Spinal cord (tissue), 10 donors: ENCODE measurements at places on chromosomes 16 and 17. TPM values are rescaled to one million over a fixed set of nuclear protein-coding genes. Genes with fewer than 3 reads are reported as not detected.

DNA sequence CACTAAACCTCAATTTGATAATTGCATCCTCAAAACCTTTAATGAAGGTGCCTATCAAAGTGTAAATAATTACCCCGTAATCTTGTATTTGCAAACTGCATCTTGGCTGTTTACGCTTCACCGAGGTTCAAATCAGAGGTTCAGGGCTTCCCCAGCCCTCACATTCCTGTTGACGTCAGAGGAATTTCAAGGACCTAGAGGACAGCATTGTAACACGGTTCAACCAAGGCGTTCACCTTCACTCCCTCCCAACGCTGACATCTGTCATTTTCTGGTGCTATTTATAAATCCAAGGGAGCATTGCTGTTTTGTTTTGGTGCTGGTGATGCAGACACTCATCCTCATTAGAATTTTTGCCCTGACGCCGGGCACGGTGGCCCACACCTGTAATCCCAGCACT, 691.6 kb upstream of the RBFOX1 start:
- no peak overlapping the region for H3K4me3 ChIP-seq
- DNase-seq, result no peak
- no peaks in the 10 kb centered on the region for H3K4me1 ChIP-seq
- H3K36me3 ChIP-seq, result no peaks in the 10 kb centered on the region

DNA sequence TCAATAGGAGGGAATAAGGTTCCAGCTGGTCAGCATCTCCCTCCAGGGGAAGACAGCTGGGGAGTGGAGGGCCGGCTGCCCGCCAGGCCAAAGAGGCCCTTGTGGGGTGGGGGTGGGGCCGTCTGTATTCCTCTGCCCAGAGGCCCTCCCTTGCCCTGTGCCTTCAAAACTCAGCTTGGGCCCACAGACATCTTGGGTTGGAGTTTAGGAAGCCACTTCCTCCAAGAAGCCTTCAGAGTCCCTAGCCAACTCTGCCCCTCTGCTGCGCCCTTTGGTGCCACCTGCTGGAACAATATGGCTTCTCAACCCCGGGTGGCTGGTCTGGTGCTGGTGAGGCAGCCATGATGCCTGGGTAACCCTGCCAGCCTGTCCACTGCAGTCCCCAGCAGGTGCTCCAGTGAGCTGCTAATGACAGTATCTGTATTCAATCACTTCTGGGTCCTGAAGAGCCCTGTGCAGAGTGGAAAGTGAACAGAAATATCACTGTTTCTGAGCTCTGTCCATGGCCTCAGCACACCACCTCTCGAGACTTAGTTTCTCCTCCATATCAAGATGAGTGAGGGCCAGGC, 16.7 kb downstream of the HSD11B2 start:
- no peak for DNase-seq
- no peak overlapping the region for H3K4me3 ChIP-seq
- no peak overlapping the region for H3K27ac ChIP-seq
- H3K4me1 ChIP-seq, result peaks cover 56% of the 10 kb centered on the region
- H3K27me3 ChIP-seq, result no peaks in the 10 kb centered on the region
- H3K36me3 ChIP-seq, result peaks cover 93% of the 10 kb centered on the region

ADAD2 gene
- total RNA-seq, result 0.20 TPM

DNA sequence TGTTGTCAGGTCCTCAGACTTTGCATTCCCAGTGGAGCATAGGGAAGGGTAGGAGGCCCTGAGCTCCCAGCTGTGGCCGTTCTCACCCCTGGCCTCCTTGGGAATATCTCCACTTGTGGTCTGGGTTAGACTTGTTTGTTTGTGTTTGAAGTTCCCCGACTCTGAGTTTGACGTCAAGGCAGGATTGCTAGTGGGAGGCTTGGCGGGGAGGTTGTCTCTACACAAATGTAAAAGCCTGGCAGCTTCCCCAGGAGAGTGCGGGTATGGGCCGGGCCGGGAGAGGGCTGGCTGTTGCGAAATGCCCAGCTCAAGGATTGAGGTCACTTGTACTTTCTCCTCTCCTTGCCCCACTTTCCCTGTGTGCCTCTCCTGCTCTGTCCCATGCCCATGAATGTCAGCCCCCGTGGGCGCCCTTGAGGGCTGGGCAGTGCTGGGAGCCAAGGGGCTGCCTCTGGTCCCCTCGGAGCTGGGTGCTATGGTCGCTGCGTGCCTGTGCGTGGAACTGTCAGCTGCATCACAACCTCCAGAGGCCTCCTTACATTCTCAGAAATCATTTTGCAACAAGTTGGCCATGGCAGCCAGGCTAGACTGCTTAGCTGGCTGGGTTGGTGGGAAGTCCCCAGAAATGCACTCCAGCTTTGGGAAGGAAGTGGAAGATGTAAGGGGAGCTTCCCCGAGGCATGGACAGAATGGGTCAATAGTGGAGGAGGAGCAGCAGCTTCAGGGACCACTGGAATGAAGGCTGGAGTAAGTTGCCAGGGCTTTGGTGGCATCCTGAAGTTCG, 84.3 kb downstream of the KSR1 start:
- H3K27ac ChIP-seq, result peak overlapping the region; percentile 42
- no peaks in the 10 kb centered on the region for H3K36me3 ChIP-seq
- H3K4me1 ChIP-seq, result peaks cover 34% of the 10 kb centered on the region
- no peak overlapping the region for H3K4me3 ChIP-seq
- no peaks in the 10 kb centered on the region for H3K27me3 ChIP-seq
- DNase-seq, result no peak

DVL2 gene
- total RNA-seq, result 31.7 TPM

- no peaks in the 10 kb centered on the region for H3K27me3 ChIP-seq
- no peak overlapping the region for H3K27ac ChIP-seq
Observed at GRCh38 chr17:33015716-33016346, 24.2 kb downstream of the SPACA3 start.

STH gene
- 3.1 TPM for total RNA-seq

GRCh38 chr16:53523971-53524548, 21.1 kb upstream of the AKTIP start:
- no peak for DNase-seq
- H3K4me1 ChIP-seq, result peaks cover 4% of the 10 kb centered on the region
- H3K27ac ChIP-seq, result no peak overlapping the region
- no peaks in the 10 kb centered on the region for H3K27me3 ChIP-seq

GRCh38 chr16:22206842-22207714, 1.0 kb downstream of the EEF2K start:
- DNase-seq, result no peak
- H3K27ac ChIP-seq, result peak overlapping the region; percentile 88
- H3K36me3 ChIP-seq, result no peaks in the 10 kb centered on the region

GRCh38 chr16:87240211-87241136, 76.7 kb downstream of the C16orf95 start:
- H3K27me3 ChIP-seq, result peaks cover 3% of the 10 kb centered on the region
- no peak overlapping the region for H3K4me3 ChIP-seq
- H3K27ac ChIP-seq, result no peak overlapping the region

DNA sequence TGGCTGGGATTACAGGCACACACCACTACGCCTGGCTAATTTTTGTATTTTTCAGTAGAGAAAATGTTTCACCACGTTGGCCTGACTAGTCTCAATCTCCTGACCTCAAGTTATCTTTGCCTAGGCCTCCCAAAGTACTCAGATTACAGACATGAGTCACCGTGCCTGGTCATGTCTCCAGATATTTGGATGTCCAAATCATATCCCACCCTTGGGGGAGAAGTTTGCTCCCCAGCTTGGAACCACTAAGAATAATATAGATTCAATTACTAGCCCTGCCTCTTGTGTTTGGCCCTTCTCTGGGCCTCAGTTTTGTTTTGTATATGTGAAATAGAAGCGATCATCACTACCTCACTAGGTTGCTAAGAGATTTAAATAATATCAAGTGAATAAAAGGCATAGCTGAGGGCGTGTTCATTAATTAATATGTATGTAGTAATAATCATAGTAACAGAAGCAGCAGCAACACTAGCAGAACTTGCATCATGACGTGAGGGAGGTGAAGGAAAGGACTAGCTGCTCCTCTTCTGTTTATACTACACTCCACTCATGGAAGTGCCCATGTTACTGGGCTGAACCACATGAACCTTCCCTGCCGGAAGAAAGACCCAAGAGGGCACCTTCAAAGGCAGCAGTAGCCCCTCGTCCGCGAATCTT, 253.6 kb upstream of the XYLT1 start:
- H3K27ac ChIP-seq, result no peak overlapping the region
- no peaks in the 10 kb centered on the region for H3K27me3 ChIP-seq
- no peaks in the 10 kb centered on the region for H3K4me1 ChIP-seq
- no peaks in the 10 kb centered on the region for H3K36me3 ChIP-seq
- no peak for DNase-seq

GRCh38 chr17:74185571-74186185, 17.8 kb upstream of the RPL38 start:
- H3K27ac ChIP-seq, result no peak overlapping the region
- no peaks in the 10 kb centered on the region for H3K27me3 ChIP-seq
- peaks cover 32% of the 10 kb centered on the region for H3K4me1 ChIP-seq
- H3K4me3 ChIP-seq, result no peak overlapping the region
- H3K36me3 ChIP-seq, result no peaks in the 10 kb centered on the region
- DNase-seq, result no peak

DNA sequence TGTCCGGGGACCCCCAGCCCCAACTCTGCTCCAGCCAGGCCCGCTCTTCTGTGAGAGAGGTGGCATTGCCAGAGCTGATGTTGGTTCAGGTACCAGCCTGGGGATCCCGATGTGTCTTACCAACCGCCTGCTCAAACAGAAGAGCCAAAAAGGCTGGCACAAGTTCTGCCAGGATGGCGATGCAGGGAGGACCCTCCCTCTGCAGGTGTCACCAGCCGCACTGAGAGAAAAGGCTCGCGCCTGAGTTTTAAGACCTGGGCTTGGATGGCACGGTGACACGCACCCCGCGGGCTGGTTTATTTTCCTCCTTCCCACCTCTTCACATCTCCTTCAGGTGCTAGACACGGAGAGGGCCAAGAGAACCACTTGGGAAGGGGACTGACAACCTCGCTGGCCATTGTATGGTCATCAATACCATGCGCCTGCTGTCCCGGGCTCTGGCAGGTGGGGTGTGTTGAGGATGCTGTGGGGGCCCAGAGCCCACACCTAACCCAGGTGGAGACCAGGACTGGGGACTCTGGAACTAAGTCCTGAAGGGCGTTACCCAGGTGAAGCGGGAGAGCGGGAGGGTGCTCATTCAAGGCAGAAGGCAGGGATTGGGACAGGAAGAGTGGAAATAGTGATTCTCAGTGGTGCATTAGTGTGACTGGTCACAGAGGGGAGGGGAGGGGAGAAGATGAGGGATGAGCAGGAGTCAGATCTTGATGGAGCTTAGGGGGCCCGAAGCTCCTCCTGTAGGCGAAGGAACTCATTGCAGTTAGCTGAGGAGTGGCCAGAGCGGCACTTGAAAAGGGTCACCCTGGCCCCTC, 16.3 kb downstream of the FOXJ1 start:
- H3K36me3 ChIP-seq, result no peaks in the 10 kb centered on the region
- no peak overlapping the region for H3K27ac ChIP-seq
- peaks cover 23% of the 10 kb centered on the region for H3K4me1 ChIP-seq
- no peaks in the 10 kb centered on the region for H3K27me3 ChIP-seq

SGCA gene
- 0.72 TPM for total RNA-seq

GRCh38 chr17:7840875-7841274, 6.9 kb downstream of the KDM6B start:
- peak overlapping the region; percentile 92 for H3K4me3 ChIP-seq
- H3K4me1 ChIP-seq, result peaks cover 74% of the 10 kb centered on the region
- H3K27ac ChIP-seq, result peak overlapping the region; percentile 98
- peaks cover 16% of the 10 kb centered on the region for H3K36me3 ChIP-seq
- no peaks in the 10 kb centered on the region for H3K27me3 ChIP-seq

DNA sequence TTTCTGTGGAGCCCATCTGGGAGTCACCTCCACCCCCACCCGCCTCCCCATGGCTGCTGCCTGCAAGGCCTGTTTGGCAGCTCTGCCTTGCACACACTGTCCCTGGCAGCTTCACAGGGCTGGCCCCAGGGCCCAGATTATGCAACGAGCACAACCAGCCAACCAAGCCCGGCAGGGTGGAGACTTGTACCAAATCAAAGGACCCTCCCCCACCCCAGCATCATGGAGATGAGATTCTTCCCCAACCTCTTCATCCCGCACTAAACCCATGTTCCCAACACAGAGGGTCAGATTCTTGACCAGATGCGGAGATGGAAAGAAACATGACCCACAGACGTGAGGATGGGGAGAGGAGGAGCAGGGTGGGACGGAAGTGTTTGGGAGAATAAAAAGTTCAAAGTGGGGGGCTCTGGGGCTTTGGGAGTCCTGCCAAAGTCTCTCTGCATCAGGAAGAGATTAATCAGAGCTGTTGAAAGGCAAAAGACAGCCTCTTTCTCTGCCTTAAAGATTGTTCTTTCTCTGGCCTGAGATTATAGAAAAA, 3.8 kb downstream of the SMARCD2 start:
- H3K36me3 ChIP-seq, result peaks cover 47% of the 10 kb centered on the region
- peaks cover 69% of the 10 kb centered on the region for H3K4me1 ChIP-seq

- no peak overlapping the region for H3K27ac ChIP-seq
- H3K4me1 ChIP-seq, result peaks cover 4% of the 10 kb centered on the region
- no peak for DNase-seq
- H3K4me3 ChIP-seq, result no peak overlapping the region
Observed at GRCh38 chr17:74799097-74799496, 23.0 kb upstream of the NAT9 start.

GRCh38 chr16:8047736-8048135, 542.6 kb downstream of the TMEM114 start:
- no peak overlapping the region for H3K27ac ChIP-seq
- peak; percentile 75 for DNase-seq
- H3K27me3 ChIP-seq, result no peaks in the 10 kb centered on the region

- no peaks in the 10 kb centered on the region for H3K27me3 ChIP-seq
- H3K4me3 ChIP-seq, result no peak overlapping the region
- H3K36me3 ChIP-seq, result no peaks in the 10 kb centered on the region
- H3K27ac ChIP-seq, result no peak overlapping the region
- DNase-seq, result no peak
Observed at GRCh38 chr17:7340179-7340578, 3.9 kb downstream of the ACAP1 start.

FAM20A gene
- total RNA-seq, result 13.1 TPM

DNA sequence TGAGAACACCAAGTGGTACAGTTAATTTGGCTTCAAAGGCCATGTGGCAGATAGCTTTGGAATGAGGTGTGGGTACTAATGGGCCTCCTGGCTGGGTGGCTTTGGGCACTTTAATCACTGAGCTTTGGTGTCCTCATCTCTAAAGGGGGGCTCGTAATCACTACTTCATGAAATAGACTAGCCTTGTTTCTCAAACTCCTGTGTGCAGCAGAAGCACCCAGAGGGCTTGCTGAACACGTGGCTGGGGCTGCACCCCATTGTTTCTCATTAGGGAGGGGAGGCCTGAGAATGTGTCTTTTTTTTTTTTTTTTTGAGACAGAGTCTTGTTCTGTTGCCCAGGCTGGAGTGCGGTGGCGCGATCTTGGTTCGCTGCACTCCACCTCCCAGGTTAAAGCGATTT, 5.8 kb downstream of the EPN2 start:
- H3K27ac ChIP-seq, result no peak overlapping the region
- H3K27me3 ChIP-seq, result no peaks in the 10 kb centered on the region
- H3K4me3 ChIP-seq, result no peak overlapping the region
- H3K36me3 ChIP-seq, result no peaks in the 10 kb centered on the region
- peaks cover 47% of the 10 kb centered on the region for H3K4me1 ChIP-seq

DNA sequence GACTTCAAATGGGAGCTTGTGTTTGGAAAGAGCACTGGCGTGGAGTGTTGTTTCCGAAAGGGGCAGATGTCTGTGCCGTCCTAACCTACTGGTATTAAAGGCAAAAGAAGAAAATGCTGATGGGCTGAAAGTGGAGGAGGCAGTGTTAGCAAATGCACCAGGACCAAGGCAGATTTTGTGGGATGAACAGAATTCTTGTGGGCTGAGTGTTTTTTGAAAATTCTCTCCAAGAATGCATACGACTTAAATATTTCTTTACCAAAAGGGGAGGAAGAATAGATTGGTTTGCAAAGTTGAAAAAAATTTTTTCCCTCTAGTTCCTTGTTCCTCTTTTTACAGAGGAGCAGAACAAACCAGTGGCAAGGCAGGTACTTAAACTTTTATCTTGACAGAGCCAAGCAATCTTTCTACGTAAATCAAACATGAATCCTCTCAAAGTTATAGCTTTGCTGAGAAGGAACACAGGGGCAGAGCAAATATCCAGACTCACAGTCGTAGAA, 16.8 kb downstream of the MARCHF10 start:
- no peaks in the 10 kb centered on the region for H3K27me3 ChIP-seq
- H3K4me1 ChIP-seq, result no peaks in the 10 kb centered on the region
- no peak overlapping the region for H3K4me3 ChIP-seq
- no peaks in the 10 kb centered on the region for H3K36me3 ChIP-seq
